NK-92 treated with Interleukin-12 subunit alpha and Interleukin-12 subunit beta, amount 100 ng/mL, for 24 hours (cell line): ENCODE measurements at places on chromosomes 5 and 9.

- no peak for DNase-seq
These were observed 170.2 kb upstream of the RPS23 start for GRCh38 chr5:82448374-82448773.

GRCh38 chr9:20314981-20315380, 307.3 kb downstream of the MLLT3 start:
- DNase-seq = no peak

DNA sequence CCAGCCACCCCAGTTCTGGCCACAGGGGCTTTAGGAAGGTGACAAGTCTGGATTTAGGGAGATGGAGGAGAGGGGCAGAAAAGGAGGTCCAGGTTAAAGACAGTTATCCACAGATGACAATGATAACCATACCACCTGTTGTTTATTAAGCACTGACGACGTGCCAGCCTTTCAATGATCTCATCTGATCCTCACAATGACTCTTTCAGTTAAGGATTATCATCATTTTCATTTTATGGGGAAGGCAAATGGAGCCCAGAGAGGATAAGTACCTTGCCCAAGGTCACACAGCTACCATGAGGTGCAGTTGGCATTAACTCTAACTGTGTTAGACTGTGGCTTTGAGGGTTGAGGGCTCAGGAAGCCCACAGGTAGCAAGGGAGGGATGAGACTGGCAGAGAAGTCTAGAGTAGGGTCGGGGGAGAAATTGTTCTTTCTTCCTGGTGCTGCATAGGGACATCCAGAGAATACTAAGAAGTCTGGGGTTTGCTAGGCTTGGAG, 21.5 kb upstream of the JADE2 start:
- DNase-seq = no peak

GRCh38 chr5:10291692-10292339, 15.9 kb downstream of the CMBL start:
- no peak for DNase-seq

DNA sequence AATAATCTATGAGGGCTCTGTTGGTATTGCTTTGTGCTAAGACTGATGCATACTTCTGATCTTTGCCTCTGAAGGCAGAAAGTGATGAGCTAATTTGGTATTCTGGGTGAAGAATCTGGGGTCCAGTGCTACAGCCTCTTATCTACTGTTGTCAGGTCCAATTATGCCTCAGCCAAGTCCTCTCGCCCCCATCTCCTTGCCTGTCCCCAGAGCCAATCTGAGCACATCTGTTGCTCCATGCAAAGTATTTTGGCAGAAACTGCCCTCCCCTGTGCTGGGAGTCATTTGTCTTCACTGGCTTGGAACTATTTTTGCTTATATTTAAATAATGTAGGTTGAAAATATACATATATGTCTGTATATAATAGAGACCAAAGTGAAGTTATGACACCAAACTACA, 23.4 kb downstream of the LSM11 start:
- no peak for DNase-seq

DNA sequence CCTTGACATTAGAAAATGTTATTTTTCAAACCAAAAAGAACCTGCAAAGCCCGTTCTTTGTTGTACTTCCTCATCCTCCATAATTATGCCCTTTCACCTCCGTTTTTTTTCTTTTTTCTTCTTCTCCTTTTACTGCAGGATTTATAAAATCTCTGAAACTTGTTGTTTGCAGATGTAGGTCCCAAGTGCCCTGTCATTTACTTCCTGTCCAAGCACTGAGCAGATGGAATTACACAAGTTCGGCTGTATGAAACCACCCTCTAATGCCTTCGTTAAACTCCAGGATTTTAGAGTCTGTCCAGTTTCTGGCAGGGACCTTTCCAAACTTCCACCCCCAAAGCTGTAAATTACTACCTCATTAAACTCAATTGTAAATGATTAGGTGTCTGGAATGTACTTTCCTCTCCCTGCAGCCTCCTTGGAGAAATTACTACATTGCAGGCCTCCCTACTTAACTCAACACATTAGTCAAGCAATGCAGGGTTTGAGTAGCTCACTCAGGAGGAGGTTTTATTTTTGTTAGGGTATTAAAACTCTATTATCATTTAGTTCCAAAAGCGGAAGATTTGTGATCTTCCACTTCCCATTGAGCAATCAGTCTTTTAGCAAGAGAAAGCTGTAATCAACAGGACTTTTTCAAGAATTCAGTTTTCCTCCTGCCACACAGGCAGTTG, 125.6 kb upstream of the LPAR1 start:
- DNase-seq = no peak
